Pulmonary artery endothelial cell (primary cell): ENCODE measurements at places on chromosomes 6 and 20. TPM values are rescaled to one million over a fixed set of nuclear protein-coding genes. Genes with fewer than 3 reads are reported as not detected.

DNA sequence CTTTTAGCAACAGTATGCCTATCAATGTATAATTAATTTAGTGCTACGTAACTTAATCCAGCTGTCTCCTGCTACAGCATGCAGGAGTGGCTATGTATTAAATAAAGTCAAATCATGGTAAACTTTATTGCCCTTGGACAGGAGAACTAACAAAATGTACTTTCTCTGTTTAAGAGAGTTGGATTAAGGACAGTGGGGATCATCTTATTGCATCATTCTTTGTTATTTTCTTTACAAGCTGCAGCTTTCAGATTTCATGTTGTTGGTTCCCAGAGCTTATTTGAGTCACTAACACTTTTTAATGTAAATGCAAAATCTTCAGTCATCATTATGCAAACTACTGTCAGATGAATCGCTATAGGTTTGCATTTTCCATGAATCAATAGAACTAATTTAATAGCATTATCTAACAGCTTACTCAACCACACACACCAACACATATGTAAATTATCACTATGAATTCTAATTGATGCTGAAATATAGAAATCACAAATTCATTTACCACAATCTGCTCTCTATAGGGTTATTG is 424.7 kb downstream of the MMUT start:
- DNase-seq, result no peak

DNA sequence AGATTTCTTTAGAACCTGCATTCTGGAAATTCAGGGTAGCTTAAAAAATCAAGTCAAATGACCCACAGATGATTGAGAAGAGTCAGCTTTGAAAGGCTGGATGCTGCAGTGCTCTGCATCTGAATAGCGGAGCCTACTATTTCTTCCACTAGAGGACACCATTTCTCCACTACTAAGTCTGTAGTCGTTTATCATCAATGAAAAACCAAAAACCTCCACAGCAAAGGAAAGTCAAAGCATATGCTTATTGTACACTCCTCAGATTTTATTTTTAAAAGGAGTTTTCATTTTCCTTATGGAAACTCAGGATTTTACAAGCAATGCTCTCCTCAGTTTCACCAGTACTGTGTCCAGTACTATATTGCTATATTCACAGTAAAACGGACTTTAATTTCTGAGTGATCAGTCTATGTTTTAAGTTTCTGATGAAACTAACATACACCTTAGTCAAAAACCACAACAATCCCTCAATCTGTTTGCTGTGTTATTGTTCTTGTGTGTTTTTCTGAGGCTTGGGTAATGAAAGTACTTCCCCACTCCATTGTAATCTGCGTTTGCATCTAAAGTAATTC is 50.5 kb upstream of the ENPP5 start:
- peak; percentile 4 for DNase-seq

The DUSP15 gene
- not detected in 2 replicates for total RNA-seq

The CAGE1 gene
- total RNA-seq, result 0.04 and 0.13 TPM in 2 replicates

DNA sequence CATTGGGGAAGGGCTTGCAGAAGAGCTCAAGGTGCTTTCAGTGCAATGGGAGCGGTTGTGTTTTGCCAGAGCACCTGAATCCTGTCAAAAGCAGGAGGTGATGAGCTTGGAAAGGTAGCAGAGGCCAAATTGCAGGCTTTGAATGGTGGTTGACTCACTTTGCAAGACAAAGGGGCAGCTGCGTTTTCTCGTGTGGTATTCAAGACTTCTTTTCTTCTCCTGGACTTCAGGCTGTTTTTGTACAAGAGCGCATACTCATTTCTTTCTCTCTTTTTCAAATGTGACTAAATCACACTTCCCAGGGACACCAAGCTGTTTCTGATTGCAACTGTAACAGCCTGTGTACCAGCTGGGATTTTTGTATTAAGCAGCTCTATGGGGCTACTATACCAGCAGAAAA is 32.3 kb downstream of the GHRH start:
- no peak for DNase-seq

DNA sequence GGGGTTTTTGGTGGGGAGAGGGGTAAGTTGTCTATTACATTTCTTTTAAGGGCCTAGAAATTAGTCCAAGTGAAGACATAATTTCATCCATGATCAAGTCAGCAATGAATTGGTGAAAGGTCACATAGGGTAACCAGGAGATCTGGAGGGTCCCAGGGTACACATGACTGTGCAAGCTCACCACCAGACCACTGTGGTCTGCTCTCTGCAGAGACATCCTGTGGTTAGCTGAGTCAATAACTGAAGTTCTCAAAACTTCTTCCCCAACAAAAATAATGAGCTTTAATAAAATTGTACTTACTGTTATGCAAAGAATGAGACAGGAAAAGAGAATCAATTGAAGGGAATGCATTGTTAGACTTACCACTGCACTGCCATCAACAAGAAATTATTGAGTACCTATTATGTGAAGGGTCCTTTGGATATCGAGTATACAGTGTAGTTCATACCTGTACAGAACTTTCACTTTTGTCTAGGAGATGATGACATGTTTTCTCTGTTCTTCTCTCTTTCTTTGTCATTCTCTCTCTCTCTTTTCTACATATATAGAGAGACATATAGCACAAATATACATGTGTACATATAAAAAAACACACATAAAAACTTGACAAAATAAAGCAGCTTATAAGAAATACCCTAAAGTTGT is 209.8 kb downstream of the GJA1 start:
- no peak for DNase-seq

GRCh38 chr20:60851826-60852704 is 400.0 kb upstream of the CDH4 start:
- no peak for DNase-seq

The TAGAP gene
- not detected in 2 replicates for total RNA-seq

DNA sequence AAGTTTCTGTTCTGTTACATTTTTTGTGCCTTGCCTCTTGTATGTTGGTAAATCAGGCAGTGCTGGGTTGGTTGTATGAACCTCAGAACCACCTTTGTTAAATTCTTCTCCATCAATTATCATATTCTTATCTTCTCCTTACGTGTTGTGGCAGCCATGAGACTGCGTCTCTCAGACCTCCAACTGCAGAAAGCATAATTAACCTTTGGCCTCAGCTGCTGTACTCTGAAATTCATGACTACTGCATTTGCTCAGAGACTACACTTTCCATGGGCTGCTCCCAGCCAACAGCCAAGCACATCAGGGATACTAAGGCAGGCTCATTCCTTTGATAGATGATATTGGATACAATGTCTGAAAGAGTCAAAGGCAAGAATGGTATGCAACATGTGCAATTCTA is 15.1 kb upstream of the SNX3 start:
- no peak for DNase-seq

GRCh38 chr6:105780146-105780860 is 305.8 kb upstream of the PRDM1 start:
- DNase-seq, result no peak

The MEI4 gene
- total RNA-seq, result not detected in 2 replicates

DNA sequence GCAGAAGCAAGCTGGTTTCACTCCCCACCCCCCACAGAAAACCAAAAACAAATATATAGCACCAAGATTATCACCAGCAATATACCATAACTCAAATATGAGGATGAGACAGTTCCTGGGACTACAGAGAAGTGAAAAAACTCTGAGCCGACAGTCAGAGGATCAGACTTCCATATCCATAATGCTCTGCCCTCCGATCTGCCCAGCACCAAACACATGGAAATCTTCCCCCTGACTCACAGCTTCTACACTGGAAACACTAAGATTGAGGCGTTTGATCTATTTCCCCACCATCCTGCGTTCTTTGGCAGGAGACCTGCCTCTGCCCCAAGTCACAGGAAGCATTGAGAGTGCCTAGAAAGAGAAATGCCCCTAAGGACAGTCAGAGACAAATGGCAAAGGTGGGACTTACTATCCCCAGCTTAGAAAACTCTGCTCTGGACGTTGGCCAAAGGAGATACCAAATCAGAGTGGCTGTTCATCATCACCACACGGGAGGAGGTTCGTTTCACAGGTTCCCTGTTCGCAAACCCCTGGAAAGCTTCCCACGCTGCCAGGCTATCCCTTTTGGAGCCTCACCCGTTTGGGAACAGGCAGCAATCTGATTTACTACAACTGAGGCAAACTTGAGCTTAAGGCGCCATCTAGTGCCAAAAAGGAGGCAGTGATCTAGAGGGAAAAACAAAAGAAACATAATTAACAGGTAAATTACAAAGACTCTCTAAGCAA is 48.7 kb upstream of the SRSF6 start:
- DNase-seq, result no peak

DNA sequence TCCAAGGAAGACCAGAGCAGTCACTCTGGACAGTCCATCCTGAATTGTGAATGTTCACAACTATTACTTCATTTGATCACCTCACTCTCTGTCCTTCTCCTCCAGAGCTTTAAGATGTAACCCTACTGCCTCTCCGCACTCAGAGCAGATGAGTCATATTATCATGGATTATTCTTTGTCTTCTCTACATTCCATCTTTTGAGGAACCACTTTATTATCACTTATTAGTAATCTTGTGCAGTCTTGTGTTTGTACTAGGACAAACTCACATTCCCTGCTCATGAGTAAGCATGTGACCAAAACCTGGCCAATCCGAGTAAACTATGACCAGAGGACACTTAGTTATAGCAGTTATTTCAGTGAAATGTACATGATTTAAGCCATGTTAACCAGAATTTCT is 401.5 kb upstream of the ADGRB3 start:
- no peak for DNase-seq

- DNase-seq, result peak; percentile 58
Observed at GRCh38 chr6:156780102-156780641, 3.0 kb downstream of the ARID1B start.

- DNase-seq, result no peak
Observed at GRCh38 chr6:168590406-168590805, 149.4 kb downstream of the SMOC2 start.

- DNase-seq, result no peak
Observed at GRCh38 chr6:149020319-149020718, 273.5 kb downstream of the UST start.

DNA sequence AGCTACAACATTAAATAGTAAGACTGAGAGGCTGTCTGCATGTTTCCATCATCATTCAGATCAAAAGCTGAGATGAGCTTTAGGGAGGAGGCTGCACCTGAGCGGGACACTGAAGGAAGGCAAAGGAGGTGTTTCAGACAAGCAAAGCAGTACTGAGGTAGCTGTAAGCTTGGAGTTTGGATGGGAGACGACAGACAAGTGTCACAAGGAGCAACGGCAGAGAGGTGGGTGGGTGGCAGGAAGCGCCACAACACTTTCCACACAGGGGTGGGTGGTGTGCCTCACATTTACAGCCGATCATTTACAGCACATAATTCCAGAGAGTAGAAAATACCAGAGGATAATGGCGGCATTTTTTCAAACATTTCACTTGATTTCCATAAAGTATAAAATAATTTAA is 205.5 kb upstream of the SHLD1 start:
- no peak for DNase-seq
